ENCODE measurements at places on chromosomes 6 and 20.

DNA sequence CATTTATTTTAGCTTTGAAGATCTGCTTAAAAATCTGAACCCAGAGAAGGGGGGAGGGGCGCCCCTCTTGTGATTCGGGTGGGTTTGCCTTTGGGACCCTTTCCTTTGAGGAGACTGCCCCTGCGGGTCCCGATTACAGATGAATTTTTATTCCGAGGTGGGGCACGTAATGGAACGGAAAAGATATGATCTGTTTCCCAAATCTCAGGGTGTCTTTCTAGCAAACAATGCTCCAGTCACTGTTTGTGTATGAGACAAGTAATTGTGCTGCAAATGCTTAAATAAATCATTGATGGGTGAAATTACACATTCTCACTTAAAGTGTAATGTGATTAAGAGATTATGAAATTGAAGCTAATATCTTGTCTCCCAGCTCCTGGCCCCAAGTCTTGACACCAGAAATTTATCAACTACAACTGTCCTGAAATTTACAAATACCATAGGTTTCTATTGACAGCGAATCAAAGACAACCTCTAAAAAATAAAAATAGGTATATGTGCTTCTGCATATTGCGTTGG lies 30.7 kb downstream of the TFAP2A start:
- no peak for DNase-seq

DNA sequence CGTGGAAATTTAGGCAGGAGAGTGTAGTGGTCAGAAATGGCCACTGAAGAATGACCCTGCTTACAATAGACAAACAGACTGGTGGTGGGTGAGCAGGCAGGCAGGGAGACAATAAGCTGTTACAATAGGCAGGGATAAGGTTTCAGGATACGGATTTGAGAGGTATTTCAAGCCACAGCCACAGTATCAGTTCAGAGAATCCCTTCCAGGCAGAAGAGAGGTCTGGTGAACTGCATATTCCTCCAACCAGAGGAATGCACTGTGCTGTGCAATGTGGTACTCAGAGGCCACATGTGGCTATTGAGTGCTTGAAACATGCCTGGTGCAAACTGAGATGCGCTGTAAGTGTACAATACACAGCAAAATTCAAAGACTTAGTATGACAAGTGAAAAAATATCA lies 20.6 kb downstream of the RMND1 start:
- no peak for DNase-seq

DNA sequence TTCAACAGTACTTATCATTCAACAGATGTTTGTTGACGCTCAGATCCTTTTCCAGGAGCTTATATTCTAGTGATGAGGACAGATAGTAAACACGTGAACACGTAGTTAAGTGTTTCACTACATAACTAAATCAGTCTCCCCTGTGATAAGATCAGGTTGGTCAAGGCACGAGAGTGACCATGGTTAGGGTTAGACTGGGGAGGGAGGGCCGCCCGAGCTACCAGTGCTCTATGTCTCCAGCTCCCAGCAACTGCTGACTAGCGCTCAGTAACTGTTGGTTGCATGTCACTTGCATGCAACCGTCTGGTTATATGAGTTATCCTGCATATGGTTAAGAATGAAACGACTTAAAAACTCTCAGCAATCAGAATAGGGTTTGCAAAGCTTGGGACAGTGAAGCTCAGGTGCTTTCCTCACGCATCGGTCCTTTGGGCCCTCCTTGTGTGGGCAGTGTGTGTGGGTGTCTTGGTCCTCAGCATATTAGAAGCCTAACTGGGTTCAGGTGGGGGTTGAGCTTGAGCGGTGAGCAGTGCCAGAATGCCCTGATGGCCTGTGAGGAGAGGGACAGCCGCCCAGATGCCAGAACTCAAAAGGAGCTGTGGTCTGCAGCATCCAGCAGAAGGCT lies 120.8 kb downstream of the ARID1B start:
- no peak for DNase-seq

- DNase-seq = no peak
These were observed 153.4 kb downstream of the DTNBP1 start for GRCh38 chr6:15509335-15509933.

GRCh38 chr6:108837236-108837971 lies 10.8 kb upstream of the ARMC2 start:
- DNase-seq = no peak

DNA sequence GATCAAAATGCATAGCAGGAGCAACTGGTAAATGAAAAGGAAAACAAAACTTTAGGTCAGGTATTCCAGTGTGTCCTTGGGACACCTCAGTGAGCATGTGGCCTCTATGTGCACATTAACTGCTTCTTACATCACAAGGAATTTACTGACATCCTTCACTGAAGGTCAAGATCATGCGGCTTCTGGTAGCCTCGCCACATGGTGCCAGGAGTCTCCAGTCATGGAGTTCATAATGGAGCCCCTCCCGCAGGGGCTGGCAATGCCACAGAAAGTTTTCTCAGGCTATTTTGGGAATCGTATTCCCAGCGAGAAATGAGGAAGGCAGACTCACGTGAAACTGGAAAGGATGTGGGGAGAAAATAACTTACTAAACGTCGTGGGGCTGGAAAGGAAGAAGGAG lies 19.7 kb upstream of the SLC22A3 start:
- no peak for DNase-seq

- no peak for DNase-seq
These were observed 69.2 kb upstream of the PIM1 start for GRCh38 chr6:37100745-37101144.

GRCh38 chr6:69871107-69871506 lies 4.8 kb downstream of the COL19A1 start:
- no peak for DNase-seq

DNA sequence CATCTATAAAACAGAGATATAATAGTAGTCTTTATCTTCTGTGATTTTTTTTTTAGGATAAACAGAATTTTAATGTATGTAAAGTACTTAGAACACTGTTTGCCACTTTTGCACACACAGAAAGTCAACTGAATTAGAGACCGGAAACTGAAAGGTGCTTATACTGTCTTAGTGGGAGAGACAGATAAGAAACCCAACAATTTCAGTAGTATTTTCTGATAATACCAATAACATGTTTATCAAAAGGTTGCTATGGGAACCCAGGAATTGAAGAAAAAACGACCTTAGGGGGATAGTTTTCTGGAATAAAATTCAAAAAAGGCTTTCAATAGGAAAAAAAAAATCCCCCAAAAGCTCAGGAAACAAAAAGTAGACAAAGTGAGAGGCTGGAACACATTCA lies 138.6 kb downstream of the BCKDHB start:
- no peak for DNase-seq

- DNase-seq = no peak
These were observed 9.7 kb downstream of the RNF114 start for GRCh38 chr20:49945701-49946477.

DNA sequence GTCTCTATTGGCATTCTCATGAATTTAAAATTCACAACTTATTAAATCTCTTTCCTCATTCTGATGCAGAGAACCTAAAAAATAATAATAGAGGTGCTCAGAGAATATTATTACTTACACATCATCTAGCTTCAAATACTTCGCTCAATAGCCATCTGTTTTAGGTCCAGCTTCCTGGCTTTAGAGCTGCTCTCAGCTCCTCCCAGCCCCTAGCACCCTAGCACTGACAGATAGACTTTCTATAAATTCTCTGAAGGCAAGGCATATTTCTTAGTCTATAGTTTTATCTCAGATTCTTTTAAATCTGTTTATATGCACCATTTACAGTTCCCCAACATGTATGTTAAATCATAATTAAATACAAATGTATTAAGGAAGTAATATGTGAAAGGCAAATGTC lies 281.3 kb downstream of the PTPRK start:
- DNase-seq = no peak

GRCh38 chr6:33407132-33407718 lies 3.6 kb upstream of the PHF1 start:
- no peak for DNase-seq

DNA sequence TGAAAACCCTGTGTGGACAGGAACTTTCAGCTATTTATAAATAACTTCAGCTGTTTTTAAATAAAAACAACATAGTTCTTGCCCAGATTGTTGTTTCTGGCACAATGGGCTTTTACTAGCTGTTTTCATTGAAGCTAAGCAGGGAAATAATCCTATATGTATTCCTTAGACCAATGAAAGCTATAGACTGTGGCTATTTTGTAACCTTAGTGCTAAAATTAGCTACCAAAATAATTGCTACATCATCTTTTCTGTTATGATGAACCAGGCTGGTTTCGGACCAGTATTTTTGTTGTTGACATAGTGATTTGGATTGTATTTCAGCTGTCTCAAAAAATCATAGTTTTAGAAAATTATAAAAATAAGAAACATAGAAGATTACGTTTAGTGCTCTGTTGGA lies 13.7 kb downstream of the PHF3 start:
- DNase-seq = no peak

DNA sequence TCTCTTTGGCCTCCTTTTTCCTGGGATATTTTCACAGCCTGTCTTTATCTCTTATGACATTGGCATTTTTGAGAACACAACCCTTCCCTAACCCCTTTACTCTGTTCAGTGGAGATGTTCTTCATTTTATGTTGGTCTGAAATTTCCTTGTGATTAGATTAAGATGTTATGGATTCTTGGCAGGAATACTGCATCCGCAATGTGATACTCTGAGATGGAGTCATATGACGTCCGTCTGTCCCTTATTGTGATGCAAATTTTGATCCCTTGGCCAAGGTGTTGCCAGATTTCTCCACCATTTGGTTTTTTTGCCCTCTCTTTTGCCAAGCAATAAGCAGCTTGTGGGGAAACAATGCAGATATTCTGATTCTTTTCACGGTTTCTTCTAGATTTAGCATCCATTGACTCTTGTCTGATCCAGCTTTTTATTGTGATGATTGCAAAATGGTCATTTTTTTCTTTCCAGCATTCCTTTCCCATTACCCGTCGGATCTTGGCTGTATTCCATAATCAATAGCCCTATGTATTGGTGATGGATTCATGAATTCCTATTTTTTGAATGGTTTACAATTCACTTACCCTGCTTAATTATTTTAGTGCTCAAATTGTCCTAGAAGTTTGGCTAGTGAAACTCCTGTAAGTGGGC lies 85.1 kb downstream of the NCOA3 start:
- DNase-seq = no peak

DNA sequence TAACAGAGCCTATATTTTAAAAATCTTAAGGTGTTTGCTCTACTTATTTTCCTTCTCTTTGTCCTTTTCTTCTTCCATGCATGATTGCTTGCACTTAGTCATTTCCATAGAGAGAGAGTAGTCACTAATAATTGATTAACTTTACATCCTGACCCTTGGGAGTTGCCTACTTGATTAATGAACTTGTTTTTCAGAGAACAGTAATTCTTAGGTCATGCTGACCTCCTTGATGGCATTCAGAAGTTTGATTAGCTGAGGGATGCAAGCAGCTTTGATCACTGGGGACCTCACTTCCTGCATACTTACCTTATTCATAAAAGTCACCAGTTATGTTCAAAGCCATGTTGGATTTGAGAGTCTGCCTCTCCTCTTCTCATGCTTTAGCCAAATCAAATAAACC lies 715.6 kb upstream of the ID4 start:
- DNase-seq = no peak

GRCh38 chr6:170102038-170102437 lies 188.8 kb downstream of the DLL1 start:
- DNase-seq = no peak

GRCh38 chr6:91509711-91510110 lies 922.8 kb upstream of the MAP3K7 start:
- DNase-seq = no peak

DNA sequence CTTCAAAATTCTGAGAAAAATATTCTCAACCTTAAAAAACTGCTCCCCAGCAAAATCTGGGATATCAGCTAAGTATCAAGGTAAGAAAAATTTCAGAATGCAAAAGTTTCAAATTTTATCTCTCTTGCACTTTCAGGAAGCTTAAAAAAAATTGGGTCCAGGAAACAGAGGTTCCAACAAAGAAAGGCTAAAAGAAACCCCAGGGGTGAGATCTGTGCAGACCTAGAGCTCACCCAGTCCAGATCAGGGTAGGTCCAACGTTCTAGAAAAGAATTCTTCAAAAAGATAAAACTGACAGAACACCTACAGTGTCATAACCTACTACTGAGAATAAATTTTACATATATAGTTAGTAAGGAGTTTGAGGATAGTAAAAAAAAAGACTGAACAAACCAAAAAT lies 23.5 kb downstream of the ILRUN start:
- no peak for DNase-seq

GRCh38 chr6:20454204-20454824 lies 52.6 kb downstream of the E2F3 start:
- DNase-seq = no peak

DNA sequence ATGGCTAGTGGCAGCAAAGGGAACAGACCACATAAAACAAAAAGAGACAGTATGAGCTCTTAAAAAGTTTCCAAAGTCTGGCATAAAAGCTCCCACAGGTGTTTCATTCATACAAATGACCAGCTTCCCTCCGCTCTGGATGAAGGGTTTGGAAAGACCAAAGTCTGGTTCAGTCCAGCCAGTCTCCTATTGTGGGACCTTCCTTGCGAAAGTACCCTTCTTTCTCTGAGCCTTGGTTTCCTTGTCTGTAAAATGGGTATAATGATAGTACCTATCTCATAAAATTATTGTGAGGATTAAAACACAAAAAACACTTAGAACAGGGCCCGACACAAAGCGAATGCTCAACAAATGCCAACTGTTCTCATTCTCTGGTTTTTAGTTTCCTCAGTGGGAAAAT lies 77.2 kb downstream of the UNC5CL start:
- DNase-seq = no peak
